ENCODE measurements at places on chromosomes 6 and 20. TPM values are rescaled to one million over a fixed set of nuclear protein-coding genes. Genes with fewer than 3 reads are reported as not detected.

CEP85L gene
- total RNA-seq: 76.2 TPM

RNF217 gene
- total RNA-seq: 1.5 TPM

NT5E gene
- total RNA-seq: 2.8 TPM

GRCh38 chr20:17823409-17824144 is 123.8 kb downstream of the BANF2 start:
- H3K36me3 ChIP-seq: no peaks in the 10 kb centered on the region
- no peaks in the 10 kb centered on the region for H3K4me1 ChIP-seq
- H3K27me3 ChIP-seq: no peaks in the 10 kb centered on the region

DNA sequence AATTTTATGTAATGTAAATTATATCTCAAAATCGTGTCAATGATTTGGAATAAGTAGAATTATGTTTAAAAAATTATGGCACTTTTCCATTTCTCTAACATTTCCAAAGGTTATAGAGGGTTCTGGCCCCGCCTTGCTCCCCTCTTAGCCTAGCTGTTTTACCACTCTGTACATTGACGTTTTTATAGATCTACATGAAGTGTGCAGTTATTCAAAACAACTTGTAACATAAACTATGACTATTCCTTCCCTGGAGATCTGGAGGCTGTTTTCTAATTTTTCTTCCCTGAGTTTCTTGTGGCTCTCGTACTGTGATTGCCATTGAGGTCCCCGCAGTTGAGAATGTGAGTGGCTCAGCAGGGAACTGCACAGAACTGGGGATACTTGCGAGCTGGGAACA is 48.4 kb downstream of the IYD start:
- H3K4me1 ChIP-seq: no peaks in the 10 kb centered on the region
- no peak overlapping the region for H3K27ac ChIP-seq
- no peaks in the 10 kb centered on the region for H3K27me3 ChIP-seq

GRCh38 chr6:110448846-110449540 is 27.4 kb downstream of the SLC22A16 start:
- H3K4me1 ChIP-seq: no peaks in the 10 kb centered on the region
- peaks cover 4% of the 10 kb centered on the region for H3K27me3 ChIP-seq
- no peak overlapping the region for H3K27ac ChIP-seq
- no peaks in the 10 kb centered on the region for H3K36me3 ChIP-seq

GRCh38 chr6:11241793-11242201 is 9.3 kb upstream of the NEDD9 start:
- H3K36me3 ChIP-seq: no peaks in the 10 kb centered on the region
- no peak overlapping the region for H3K4me3 ChIP-seq
- no peak overlapping the region for H3K27ac ChIP-seq
- no peak for DNase-seq
- H3K27me3 ChIP-seq: no peaks in the 10 kb centered on the region

Measured in naive thymus-derived CD4-positive, alpha-beta T cell (primary cell).